ENCODE measurements at places on chromosomes 2 and 18. TPM values are rescaled to one million over a fixed set of nuclear protein-coding genes. Genes with fewer than 3 reads are reported as not detected.

The PMAIP1 gene
- total RNA-seq: 5.1 TPM

GRCh38 chr2:46481198-46482193 lies 2.1 kb downstream of the TMEM247 start:
- H3K27ac ChIP-seq: no peak overlapping the region
- no peak for DNase-seq
- H3K36me3 ChIP-seq: no peaks in the 10 kb centered on the region

DNA sequence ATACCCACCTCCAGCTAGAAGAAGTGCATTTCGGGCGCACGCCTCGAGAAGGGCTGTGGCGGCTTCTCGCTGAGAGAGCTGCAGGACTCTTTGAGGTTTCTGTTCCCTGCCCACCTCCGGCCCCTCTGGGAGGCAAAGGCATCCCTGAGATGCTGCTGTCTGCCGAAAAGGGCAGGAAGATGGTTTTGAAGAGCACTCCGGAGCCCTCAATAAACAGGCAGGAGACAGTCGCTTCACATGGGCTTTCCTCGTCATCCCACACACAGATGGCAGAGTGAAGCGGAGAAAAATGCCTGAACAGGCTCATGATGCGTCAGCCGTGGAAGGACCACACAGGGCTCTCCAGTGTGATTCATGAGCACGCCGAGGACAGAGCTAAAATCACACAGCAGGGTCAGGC lies 25.4 kb upstream of the GLI2 start:
- no peaks in the 10 kb centered on the region for H3K36me3 ChIP-seq
- H3K27ac ChIP-seq: no peak overlapping the region

DNA sequence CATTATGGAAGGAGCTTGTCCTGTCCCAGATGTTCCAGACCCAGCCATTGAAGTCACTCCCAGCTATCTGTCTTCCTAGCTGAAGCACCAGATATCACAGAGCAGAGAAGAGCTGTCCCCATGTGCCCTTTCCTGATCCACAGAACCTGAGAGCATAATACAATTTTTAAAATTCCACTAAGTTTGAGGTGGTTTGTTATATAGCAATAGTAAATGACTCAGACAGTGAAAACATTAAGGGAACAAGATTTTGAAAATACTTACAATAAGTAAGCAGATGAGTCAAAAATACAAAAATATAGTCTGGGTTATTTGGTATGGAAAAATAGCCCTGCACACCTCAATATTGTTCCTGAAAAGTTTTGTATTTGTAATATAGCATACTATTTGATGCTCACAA lies 85.8 kb upstream of the GLS start:
- peaks cover 3% of the 10 kb centered on the region for H3K4me1 ChIP-seq
- no peaks in the 10 kb centered on the region for H3K27me3 ChIP-seq
- H3K36me3 ChIP-seq: no peaks in the 10 kb centered on the region
- no peak overlapping the region for H3K27ac ChIP-seq

GRCh38 chr2:217289907-217290280 lies 430.0 kb upstream of the TNP1 start:
- H3K36me3 ChIP-seq: no peaks in the 10 kb centered on the region
- H3K27me3 ChIP-seq: no peaks in the 10 kb centered on the region
- no peak overlapping the region for H3K4me3 ChIP-seq
- H3K4me1 ChIP-seq: no peaks in the 10 kb centered on the region

DNA sequence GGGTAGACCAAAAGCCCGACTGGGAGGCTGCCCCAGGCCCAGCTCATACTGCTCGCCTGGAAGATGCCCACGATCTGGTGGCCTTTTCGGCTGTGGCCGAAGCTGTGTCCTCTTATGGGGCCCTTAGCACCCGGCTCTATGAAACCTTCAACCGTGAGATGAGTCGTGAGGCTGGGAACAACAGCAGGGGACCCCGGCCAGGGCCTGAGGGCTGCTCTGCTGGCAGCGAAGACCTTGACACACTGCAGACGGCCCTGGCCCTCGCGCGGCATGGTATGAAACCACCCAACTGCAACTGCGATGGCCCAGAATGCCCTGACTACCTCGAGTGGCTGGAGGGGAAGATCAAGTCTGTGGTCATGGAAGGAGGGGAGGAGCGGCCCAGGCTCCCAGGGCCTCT lies 61.7 kb downstream of the TET3 start:
- peaks cover 23% of the 10 kb centered on the region for H3K36me3 ChIP-seq

DNA sequence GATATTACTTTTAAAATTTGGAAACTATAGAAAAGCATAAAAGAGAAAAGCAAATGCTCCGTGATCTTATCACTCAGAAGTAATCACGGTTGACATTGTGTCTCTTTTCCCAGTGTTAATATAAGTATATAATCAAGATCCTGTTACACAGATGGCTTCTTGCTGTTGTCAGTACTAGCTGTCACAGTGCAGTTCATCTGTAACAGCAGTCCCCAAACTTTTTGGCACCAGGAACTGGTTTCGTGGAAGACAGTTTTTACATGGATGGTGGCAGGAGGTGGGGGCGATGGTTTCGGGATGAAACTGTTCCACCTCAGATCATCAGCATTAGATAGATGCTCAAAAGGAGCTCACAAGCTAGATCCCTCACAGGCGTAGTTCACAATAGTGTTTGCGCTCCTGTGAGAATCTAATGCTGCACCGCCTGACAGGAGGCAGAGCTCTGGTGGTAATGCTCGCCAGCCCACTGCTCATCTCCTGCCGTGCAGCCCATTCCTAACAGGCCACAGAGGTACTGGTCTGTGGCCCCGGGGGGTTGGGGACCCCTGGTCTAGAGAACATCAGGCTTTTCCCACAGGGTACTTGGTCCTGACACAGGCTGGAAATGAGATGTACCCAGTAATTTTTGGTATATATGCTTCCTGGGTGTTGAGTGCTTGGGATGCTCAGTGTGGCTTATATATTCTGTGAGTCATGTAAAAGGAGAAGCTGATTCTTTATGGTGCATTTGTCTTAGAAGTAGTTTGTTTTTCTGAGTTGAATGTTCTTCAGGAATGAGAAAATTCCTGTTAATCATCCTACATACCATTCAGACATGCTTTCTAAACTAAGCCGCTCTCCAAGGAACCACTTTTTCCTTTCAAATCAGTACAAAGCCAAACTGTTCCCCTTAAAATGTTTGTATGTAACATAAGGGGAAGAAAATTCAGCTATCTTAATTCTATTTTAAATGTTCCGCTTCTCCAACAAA lies 121.8 kb downstream of the NCK2 start:
- no peaks in the 10 kb centered on the region for H3K27me3 ChIP-seq
- DNase-seq: peak; percentile 32
- no peak overlapping the region for H3K27ac ChIP-seq
- H3K36me3 ChIP-seq: no peaks in the 10 kb centered on the region
- H3K4me3 ChIP-seq: no peak overlapping the region

GRCh38 chr2:181628590-181629585 lies 28.0 kb downstream of the CERKL start:
- DNase-seq: no peak
- no peak overlapping the region for H3K4me3 ChIP-seq
- no peak overlapping the region for H3K27ac ChIP-seq
- H3K36me3 ChIP-seq: no peaks in the 10 kb centered on the region
